ENCODE measurements at places on chromosomes 13 and 19.

GRCh38 chr19:46524308-46524707, 28.6 kb upstream of the PNMA8B start:
- no peak for DNase-seq

- DNase-seq, result no peak
Observed at GRCh38 chr19:55306712-55307111, 18.4 kb downstream of the TMEM150B start.

- DNase-seq, result no peak
Observed at GRCh38 chr19:47658431-47659348, 49.8 kb downstream of the BICRA start.

GRCh38 chr13:29532821-29533220, 62.7 kb downstream of the SLC7A1 start:
- no peak for DNase-seq

DNA sequence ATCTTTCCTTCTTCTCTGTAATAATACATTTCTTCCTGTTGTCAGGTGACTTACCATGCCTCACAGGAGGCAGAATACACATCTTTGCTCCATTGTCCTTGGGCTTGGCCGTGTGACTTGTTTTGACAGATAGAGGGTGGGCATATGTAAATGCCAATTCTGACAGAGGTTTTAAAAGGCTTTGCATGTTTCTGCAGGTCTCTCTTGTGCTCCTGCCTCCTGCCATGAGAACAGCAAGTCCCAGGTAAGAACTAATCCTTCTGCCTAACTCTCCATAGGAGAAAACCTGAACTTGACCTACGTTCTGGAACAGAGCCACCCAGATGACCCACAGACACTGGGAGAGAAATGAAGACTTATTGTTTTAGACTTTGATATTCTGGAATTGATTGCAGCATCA, 88.7 kb upstream of the TNFSF11 start:
- no peak for DNase-seq

DNA sequence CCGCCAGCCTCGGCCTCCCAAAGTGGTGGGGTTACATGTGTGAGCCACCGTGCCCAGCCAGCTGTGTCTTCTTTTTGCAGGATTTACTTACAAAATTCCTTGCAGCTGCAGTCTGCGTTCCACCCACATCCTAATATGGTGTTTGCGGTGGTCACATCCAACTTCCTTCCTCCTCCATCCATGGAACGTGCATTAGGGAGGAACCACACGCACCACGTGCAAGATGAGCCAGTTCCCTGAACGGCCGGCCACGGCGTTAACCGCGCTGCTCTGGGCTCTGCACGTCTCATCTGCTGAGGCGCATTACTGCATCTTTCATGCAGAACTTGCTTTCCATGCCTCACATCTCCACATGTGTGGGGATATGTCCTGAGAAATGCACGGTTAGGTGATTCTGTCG, 13.0 kb upstream of the SIGLEC11 start:
- DNase-seq, result no peak

- no peak for DNase-seq
Observed at GRCh38 chr13:35473802-35474201, 2.7 kb downstream of the MAB21L1 start.

DNA sequence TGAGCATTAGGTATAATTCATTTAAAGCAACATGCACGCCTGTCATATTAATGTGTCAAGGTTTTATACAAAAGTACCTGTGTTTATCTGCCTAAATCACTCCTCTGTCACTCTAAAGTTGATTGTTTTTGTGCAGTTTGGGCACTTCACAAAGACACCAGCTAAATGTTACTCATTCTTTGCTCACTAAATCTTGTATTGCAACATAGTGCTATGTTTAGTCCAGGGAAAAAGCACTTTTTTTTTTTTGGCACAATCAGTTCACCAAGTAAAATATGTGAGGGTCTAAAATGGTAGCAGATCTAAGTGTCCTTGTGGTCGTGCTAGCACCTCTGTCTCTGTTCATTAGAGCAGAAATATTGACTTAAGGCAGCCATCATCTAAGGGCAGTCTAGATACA, 2526.7 kb upstream of the PCDH20 start:
- no peak for DNase-seq

DNA sequence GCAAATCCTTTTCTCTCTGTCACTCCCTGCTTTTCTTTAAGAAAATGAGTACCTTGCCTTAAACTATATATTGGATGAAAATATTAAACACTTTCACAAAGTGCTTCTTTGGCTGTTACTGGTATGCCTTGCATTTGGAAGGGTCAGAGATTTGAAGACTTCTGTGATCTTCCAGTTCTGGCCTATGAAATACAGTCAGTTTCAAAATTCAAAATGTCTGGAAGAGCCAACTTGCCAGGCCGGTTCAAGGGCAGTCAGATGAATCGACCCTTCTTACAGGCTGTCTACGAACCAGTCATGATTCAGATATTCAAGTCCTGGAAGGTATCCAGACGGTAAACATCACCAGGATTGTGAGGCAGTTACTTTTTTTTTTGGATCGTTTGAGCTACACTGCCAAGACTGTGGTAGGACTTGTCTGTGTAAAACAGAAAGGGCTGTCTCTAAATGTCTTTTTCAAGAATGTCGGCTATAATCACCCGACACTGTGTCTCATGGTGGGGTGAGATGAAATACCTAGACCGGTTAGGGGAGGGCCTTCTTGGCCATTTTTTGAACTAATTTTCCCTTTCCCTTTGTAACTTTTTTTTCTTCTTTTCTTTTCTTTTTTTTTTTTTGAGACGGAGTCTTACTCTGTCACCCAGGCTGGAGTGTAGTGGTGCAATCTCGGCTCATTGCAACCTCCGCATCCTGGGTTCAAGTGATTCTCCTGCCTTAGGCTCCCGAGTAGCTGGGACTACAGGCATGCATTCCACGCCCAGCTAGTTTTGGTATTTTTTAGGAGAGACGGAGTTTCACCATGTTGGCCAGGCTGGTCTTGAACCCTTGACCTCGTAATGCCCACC, 11.2 kb downstream of the ACTN4 start:
- DNase-seq, result peak; percentile 91

DNA sequence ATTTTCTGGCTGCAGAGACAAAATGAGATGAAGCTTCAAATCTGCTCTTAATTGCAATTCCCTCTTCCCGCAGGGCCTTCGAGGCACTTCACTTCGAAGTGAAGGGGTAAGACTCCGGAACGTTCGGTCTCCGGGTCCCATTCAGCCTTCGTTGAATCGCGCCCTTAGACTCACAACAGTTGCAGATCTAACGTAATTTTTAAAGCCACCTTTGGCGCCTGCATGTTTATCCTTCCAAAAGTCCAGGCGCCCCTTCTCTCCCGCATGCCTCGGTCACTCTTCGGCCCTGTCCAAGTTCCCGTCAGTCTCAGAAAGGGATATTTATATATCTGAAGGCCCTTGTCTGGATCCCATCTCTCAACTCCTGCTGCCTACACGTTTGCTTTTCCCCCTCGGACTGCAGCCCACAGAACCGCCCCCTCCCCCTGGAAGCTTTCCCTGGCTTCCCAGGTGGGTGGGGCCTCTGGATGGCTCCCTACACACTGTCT, 915 bp upstream of the KCTD12 start:
- no peak for DNase-seq

DNA sequence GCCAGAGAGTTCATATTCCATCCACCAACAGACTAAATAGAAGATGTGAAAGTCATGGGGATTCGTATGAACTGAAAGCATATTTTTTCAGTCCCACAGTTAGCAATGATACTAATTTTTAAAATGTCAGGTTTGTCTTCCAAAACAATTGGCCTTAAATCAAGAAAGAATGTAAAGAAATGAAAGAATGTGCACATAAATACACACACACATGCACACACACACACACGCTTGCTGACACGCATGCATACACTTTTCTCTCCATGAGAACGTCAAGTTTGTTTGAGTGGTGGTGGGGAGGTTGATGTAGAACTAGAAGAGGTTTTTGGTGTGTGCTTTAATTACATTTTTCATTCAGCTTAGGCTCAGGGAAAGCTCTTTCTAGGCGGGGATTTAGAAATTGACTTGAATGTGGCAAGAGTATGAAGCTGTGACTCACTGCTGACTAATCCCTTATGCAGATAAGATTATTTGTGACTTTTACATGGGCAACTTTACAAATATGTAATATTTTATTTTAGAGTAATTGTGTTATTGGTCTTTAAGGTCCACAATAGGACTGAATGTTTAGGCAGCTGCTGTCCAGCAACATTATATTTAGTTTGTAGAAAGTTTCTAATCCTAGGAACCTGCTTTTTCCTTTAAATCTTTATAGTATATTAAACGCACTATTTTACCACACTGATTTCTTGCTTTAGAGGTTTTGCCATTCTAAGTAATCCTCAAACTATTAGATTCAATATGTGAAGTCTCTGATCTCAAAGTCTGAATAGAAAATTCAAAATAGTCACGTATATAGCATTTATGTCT, 18.8 kb downstream of the FLT1 start:
- no peak for DNase-seq

DNA sequence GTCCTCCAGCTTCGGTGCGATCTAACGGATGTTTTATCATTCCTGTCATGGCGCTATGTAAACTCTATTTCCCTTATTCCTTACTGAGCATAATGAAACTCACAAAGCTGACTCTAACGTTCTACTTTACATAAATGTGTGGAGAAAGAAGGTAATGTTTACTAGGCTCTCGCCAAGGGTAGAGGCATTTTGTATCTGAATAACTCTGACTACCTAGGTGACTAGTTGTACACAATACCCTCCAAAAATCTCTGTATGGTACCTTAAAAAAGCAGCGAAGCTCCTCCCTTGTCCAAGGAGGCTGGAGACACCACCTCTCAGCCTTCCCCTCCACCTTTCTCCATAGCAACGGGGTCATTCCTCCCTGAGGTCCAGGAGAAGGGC, 316 bp upstream of the ZNF530 start:
- DNase-seq, result no peak

GRCh38 chr13:73599232-73600128, 534.7 kb downstream of the KLF12 start:
- DNase-seq, result no peak

- DNase-seq, result no peak
Observed at GRCh38 chr13:98820744-98821371, 68.4 kb upstream of the SLC15A1 start.

DNA sequence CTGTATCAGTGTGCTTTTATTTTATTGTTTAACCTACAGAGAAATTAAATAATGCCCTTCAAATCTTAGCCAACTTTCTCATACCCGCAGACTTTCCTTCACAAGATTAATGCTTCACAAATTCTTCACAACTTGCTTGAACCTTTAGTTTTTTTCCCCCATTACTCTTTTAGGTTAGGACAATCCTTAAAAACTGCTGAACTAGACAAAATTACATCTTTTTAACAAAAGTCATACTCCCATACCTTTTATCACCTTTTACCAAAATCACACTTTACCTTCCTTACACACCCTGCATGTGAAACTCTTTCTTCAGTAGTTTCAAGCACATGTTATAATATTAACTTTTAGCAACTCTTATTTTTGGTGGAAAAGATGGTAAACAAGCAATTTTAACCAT, 58.5 kb downstream of the SCGB2B2 start:
- no peak for DNase-seq

DNA sequence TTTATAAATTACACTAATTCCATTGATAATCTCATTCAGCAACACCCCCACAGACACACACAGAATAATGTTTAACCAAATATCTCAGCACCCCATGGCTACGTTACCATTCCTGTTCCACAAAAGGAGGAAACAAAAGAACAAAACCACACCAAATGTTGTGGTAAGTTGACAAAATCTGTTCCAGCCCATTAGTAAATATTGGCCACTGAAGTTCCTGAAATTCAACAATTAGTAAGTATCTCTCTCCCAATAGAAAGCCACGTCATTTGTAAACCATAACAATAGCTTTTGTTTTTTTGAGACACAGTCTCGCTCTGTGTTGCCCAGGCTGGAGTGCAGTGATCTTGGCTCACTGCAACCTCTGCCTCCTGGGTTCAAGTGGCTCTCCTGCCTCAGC, 2.3 kb upstream of the FCAR start:
- DNase-seq, result no peak

DNA sequence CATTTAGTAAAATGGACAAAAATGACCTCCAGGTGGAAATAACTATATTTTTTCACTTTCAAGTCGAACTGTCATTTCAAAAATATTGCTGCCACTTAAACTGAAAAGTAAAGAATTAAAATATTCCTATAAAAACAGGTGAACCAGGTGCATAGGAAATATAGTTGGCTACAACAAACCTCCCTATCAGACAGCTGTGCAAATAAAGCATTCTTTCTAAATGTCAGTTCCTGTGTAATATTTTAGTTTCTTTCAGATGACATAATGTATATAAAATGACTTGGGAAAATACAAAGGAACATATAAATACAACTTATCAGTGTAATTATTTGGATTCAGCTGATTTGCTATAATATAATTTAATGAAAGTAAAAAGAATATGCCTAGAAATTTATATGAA, 403.5 kb upstream of the GPC6 start:
- no peak for DNase-seq

DNA sequence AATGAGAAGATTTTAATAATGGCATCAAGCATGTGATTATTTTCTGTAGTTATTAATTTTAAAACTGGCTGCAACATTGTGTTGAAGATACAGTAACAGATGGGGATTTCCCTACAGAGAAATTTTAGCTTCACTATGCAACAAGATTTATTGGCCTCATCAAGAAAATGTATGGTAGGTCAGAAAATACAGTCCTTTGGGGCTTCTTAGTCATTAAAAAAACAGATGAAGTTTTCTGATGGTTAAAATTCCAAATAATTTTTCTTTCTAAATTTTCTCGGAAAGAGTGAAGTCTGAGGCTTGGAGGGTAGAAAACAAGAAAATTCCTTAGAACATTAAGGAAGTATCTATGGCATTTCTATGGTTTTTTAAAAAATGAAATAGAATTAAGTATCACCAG, 1790.8 kb upstream of the PCDH20 start:
- DNase-seq, result no peak

- DNase-seq, result no peak
Observed at GRCh38 chr13:66003558-66003957, 1226.6 kb downstream of the PCDH9 start.

DNA sequence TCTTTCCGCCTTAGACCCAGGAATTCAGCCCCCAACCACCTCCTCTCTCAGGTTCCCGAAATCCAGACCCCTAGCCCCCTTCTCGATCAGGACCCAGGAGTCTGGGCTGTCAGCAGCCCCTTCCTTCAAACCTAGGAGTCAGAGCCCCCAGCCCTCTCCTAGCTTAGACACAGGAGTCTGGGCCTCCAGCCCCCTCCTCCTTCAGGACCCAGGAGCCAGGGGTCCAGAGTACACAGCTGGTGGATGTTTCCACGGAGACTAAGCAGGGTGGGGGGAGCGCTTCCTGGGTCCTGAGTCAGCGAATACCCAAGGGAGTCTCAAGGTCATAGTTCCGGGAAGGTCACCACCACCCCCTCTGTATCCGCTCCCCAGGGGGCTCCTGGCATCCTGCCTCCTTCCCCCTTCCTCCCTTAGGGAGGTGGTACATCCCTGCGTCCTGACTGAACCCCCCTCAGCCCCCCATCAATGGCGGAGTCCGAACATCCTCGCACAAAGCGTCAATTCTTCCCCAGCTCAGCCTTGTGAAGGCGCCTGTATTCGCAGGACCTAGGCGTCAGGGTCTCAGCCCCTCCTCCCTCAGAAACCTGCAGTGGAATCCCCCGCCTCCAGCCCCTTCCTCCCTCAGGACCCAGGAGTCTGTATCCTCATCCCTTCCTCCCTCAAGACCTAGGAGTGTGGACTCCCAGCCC, 4.6 kb downstream of the CADM4 start:
- no peak for DNase-seq

GRCh38 chr13:110638814-110639806, 23.8 kb downstream of the NAXD start:
- DNase-seq, result no peak

Data from prostate gland (tissue), 2 donors.